ENCODE measurements at places on chromosomes 1 and 21.

- DNase-seq = no peak
These were observed 19.1 kb downstream of the SLC25A33 start for GRCh38 chr1:9558271-9558945.

GRCh38 chr1:25148673-25149300 is 83.5 kb downstream of the SYF2 start:
- peak; percentile 39 for DNase-seq

GRCh38 chr1:29354511-29355098 is 118.3 kb downstream of the PTPRU start:
- no peak for DNase-seq

- DNase-seq = no peak
These were observed 16.8 kb downstream of the SUCO start for GRCh38 chr1:172549621-172550280.
